KBM-7 (cell line): ENCODE measurements at places on chromosomes 4 and X.

GRCh38 chr4:66178906-66179305, 508.6 kb upstream of the EPHA5 start:
- DNase-seq, result no peak

GRCh38 chrX:118569676-118570075, 74.1 kb downstream of the DOCK11 start:
- DNase-seq, result no peak

GRCh38 chrX:95860127-95860526, 824.5 kb upstream of the DIAPH2 start:
- DNase-seq, result peak; percentile 8

- no peak for DNase-seq
Observed at GRCh38 chrX:11059933-11060332, 51.2 kb upstream of the HCCS start.

- no peak for DNase-seq
Observed at GRCh38 chrX:2650865-2651264, 40.2 kb upstream of the CD99 start.

GRCh38 chr4:47482326-47482725, 2.7 kb upstream of the ATP10D start:
- DNase-seq, result no peak
